Activated CD8-positive, alpha-beta memory T cell treated with anti-CD3 and anti-CD28 coated beads for 1 hour (primary cell): ENCODE measurements at places on chromosomes 5 and 9.

DNA sequence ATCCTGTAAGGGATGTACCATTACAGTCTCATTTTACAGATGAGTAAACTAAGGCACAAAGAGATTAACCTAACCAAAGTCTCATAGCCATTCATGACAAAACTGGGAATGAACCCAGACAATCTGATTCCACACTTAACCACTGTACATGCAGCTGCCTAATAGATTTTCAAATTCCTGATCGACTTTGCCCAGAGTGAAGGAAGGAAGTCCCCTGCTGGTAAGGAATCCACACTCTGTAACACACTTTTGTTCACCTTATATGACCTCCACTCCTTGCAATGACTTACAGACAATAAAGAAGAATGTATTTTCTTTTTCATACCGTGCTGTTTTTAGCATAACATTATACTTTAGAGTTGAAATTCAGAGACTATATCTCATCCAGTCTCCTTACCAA is 31.3 kb upstream of the PLPP6 start:
- DNase-seq: no peak

DNA sequence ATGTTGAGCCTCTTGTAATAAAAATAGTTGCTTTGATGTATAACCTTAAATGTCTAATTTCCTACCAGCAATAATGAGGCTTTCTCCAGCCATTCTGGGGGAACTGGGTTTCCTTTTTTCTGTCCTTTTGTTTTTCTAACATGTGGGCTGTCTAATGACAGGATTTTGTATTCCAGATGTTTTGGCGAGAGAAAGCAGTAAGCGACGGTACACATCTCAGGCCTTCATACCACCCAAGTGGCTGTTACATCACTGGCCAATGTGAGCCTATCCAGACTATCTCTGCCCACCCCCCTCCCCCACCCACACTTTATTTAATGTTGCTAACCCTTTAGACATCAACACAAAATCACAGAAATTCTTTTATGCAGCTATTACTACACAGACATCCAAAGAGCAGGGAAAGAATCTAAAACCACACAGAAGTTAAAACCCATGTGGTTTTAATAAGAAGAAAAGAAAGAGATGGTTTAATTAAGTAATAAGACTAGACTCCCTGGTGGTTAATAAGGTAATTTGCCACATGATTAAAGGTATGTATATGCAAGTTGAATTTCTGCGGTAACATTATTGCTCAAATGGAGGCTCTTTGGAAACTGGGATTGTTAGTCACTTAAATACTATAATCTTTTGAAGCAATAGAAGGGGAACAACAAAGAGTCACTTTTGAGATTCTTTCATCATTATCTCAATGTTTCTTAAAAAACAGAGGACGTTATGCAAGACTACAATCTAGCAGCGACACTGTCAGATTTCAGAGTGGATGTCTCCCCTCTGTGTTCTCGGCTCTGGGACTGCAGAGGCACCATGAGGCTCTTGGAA is 365.1 kb downstream of the ENC1 start:
- DNase-seq: no peak

GRCh38 chr5:62547945-62548630 is 30.5 kb upstream of the LRRC70 start:
- DNase-seq: no peak

DNA sequence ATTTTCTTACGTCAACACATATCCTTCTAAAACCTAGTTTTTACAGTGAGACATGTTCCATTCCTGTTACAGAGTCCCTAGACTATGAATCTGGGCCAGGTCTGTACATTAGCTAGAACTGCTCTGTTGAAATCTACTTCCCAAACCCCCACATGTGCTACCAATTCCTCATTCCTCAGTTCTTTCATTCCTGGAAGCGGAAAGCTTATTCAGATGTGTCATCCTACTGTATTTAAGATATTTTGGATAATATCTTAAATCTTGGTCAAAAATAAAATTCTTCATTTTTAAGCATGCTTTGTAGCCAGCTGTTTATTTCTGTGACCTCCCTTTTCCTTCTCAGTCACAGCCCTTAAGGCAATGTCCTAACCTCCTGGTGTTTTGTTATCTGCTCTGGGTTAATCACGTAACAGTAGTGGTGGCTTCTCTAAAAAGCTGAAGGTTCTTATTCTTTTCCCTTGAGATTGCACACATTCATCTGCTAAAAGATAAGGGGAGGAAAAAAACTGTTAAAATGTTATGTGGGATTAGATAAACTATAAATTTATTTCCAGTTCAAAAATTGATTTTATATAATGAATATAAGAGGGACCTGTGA is 35.6 kb downstream of the GLRX start:
- no peak for DNase-seq

DNA sequence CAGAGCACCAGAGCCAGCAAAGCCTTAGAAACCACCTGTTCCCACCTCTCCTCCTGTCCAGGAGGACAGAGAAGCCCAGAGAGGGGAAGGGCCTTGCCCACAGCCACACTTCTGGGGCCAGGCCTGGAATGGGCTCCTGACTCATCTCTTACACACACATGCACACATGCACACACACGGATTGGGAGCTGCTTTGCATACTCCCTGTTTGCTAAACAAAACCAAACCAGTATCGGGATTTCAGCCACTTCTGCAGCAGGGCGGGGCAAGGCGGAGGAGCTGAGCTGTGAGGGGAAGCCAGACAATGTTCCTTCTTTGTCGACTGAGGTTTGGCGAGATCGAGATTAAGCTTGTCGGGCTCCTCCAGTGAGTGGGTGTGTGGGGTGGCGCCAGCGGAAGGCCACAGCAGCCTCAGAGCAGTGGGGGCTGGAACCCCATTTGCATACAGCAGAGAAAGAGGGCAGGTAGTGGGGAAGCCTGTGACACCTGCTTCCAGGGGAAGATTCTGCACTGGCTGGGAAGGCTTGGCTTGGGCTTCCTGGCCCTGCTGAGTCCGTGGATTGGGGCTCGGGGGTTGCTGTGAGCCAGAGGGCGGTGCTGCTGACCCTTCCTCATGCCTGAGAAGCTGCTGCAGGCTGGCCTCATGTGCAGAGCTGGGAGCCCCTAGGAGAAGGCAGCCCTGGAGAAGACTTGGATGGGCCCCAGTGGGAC is 16.1 kb downstream of the GFI1B start:
- no peak for DNase-seq

DNA sequence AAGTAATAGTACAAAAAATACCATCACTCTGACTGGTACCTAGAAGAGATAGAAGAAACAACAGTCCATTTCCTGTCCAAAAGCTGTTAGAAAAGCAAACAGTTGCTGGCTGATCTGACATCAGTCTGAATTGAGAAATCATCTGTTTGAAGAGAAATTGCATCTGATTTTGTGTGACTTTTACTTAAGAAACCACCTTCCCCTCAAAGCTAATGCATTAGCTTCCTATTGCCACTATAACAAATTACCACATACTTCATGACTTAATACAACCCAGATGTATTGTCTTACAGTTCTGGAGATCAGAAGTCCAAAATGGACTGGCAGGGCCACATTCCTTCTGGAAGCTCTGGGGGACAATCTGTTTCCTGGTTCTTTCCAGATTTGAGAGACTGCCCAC is 385.9 kb upstream of the TLE4 start:
- DNase-seq: no peak

- no peak for DNase-seq
Observed at GRCh38 chr9:136237486-136238341, 7.9 kb downstream of the QSOX2 start.

- DNase-seq: no peak
Observed at GRCh38 chr5:133885566-133885965, 82.9 kb downstream of the C5orf15 start.

- no peak for DNase-seq
Observed at GRCh38 chr5:34535433-34535832, 120.7 kb upstream of the RAI14 start.

DNA sequence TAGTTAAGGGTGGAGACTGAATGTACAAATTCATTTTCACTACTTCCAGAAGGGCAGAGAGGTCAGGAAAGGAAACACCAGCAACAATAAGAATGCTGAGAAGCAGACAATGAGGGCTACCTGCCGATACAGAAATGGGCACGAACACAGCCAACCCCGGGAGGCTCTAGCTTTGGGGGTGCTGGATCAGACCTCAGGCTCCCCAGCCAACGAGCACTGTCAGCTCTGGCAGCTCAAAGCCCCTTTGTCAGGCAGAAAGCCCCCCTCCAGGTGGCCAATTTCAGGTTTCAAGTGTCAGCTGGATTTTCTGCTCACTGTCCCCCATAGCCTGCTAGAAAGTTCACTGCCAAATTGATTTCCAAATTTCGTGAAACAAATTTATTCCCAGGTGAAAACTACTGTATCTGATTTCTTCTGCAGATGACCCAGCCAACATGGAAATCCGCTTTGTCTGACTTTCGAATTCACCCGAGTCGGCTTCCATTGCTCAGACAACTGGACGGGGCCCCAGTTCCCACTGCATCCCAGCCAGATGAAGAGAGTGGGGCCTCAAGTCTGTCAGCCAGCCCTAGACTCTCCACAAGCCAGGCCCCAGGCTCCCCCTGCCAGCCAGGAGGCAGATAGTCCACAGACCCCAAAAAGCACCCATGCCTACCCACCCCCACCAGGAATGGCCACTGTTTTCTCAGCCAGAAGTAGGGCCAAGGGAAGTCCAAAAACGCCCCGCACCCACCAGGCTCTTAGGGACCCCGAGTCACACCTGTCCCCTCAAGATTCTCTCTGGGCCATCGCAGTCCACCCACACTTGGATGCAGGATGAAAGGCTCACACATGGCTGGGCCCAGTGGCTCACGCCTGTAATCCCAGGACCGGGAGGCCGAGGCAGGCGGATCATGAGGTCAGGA is 96.5 kb upstream of the PHYKPL start:
- no peak for DNase-seq
